Activated CD8-positive, alpha-beta memory T cell treated with anti-CD3 and anti-CD28 coated beads, Interleukin-2, amount 10 ng/mL, durations not matched to agents 7 days and 5 days (primary cell): ENCODE measurements at places on chromosomes 5 and 9.

DNA sequence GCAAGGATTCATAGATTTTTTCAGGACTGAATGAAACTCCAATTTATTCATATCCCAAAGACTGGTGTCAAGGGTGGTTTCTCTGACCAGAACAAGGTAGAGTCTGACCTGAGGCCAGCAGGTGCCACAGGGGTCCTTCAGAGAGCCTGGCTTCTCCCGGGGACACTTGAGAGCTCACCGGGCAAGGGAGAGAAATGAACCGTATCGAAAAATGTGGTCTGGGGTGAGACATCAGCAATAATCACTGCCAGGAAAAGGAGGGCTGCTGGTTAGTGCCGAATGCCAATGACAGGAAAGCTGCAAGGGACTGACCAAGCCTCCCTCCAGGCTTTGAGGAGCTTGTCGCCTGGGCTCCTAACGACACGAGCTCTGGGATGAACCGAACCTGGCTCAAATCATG is 142.7 kb downstream of the TTLL11 start:
- no peak for DNase-seq

GRCh38 chr9:121350993-121351561 is 19.0 kb downstream of the STOM start:
- DNase-seq = no peak

DNA sequence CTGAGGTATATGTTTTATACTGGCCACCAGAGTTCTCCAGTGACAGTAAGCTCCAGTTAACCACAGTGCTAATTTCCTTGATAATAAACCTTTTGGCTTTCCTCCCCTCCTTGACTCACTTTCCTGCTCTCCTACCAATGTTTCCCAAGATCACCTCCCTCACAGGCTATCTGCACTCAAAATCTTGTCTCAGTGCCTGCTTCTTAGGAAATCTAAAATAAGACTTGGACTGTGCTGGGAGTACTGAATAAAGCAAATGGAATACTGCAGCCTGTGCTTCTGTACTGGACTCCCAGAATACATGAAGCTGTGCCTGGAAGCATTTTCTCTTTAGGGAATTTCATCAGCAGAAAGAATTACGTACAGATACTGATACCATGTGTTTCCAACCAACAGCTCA is 1.7 kb upstream of the DCP2 start:
- DNase-seq = no peak

- no peak for DNase-seq
Observed at GRCh38 chr5:172717481-172718195, 53.4 kb downstream of the DUSP1 start.

DNA sequence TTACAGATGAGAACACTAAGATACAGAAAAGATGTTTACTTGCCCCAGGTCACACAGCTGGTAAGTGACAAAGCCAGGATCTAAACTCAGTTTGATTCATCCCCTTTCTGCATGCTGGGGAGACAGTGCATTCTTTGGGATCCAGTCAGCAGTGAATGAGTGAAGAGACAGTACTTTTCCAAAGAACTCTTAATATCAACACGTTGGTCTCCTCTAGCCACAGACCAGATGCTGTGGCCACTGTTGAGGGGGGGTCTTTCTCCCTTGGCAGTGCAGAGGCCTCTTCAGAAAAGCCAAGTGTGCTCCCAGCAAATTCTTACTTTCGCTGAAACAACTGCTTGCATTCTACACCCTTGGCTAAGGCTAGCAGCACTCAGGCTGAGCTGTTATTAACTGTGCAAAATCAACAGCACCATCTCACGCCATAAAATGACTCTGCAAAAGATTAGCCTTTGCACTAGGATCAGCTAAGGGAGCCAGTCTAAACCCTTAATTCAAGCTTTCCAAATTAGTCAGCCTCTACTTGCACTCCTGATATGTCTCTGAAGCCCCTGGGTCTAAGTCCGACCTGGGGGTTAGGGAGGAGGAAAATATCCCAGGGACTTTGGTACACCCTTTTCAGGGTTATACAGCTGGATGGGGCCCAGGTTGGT is 4.8 kb upstream of the TMEM171 start:
- DNase-seq = no peak

DNA sequence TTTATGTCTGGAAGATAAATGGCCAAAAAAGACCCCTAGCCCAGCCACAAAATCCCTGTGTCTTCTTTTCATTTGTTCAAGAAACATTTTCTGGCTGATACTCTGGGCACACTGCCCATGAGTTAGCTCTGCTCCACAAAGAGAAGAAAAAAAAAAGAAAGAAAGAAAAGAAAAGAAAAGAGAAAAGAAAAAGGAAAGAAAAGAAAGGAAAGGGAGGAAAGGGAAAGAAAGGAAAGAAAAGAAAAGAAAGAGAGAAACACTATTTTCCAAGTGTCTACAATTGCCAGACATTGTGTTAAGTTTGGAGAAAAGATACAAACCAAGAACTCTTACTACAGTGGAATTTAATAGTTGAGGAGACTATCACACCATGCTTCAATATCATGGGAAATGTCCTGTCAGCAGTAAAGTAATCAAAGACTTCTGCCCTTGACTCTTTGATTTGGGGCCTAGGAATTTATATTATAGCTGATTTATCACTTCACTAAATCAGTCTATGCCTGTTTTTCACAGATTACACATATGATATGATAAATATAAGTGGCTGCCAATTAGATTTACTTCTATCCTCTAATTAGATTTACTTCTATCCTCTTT is 3.0 kb downstream of the TRMO start:
- no peak for DNase-seq

GRCh38 chr5:135489466-135490244 is 37.5 kb upstream of the TIFAB start:
- no peak for DNase-seq

- no peak for DNase-seq
Observed at GRCh38 chr5:108315829-108316228, 66.1 kb downstream of the FBXL17 start.

DNA sequence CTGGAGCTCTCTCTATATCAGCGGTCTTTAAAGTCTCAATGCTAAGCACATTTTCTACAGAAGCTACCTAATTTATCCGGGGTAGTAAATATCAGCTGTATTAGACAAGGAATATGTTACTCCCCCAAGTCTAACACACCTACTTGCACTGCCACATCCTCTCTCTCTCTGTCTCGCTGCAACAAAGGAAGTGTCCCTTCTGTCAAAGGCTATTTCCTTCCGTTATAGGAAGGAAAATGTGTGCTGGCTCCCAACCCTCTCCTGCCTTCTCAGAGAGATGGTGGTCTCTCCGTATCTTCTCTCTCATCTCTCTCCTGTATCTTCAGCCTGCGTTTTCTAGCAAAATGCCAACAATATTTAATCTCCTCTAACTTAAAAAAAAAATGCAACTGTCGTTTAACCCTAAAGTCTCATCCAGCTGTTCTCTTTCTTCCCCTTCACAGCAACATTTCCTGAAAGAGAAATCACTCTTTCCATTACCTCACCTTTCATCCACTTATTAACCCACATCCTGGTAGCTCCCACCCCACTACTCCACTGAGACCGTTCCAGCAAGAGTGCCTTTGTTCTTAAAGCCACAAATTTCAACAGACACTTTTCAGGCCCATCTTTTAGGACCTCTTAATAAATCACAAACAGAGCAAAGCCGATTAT is 2.3 kb downstream of the TTF1 start:
- DNase-seq = peak; percentile 60

- DNase-seq = no peak
Observed at GRCh38 chr9:16272776-16273175, 597.7 kb downstream of the BNC2 start.
